ENCODE measurements at places on chromosomes 13 and 19.
A peak's percentile ranks its signal among the peaks of the same experiment; 100 is the strongest.

DNA sequence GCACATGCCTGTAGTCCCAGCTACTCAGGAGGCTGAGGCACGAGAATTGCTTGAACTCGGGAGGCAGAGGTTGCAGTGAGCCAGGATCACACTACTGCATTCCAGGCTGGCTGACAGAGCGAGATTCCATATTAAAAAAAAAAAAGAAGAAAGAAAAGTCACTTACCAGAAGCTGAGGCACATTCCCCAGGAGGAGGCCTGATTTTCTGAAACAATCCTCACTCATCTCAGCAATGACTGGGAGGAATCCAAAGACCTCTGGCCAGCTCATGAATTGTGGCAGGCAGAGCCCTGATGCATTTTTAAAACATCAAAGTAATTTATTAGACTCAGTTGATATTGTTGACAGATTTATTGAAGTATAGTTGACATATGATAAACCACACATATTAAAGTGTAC lies 206.3 kb downstream of the FOXO1 start:
- DNase-seq: no peak

DNA sequence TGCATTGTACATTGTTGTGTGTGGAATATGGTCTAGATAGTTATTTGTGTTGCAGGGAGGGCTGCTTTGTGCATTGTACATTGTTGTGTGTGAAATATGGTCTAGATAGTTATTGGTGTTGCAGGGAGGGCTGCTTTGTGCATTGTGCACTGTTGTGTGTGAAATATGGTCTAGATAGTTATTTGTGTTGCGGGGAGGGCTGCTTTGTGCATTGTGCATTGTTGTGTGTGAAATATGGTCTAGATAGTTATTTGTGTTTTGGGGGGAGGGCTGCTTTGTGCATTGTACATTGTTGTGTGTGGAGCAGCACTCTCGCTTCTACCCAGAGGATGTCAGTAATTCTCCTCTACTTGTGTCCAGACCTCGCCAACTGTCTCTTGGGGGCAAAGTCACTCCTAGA lies 36.3 kb upstream of the ZNF835 start:
- DNase-seq: no peak

DNA sequence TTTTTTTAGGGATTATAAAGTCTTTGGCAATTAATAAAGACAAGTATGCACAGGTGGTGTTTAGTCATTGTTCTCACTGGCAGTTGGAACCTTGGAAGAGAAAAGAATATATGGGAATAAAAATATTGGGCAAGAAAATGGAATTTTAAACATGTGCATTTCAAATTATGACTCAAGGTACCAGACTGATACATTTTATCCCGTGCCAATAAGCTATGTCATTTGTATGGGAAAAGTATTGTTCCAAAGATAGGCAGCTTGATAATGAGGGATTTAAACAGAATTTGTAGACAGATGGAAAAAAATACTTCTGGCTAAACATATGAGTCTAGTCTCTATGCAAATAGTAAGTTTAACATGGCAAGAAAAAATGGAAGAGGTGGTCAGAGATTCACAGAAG lies 169.5 kb upstream of the UFM1 start:
- no peak for DNase-seq

GRCh38 chr13:71838842-71839241 lies 28.2 kb downstream of the DACH1 start:
- DNase-seq: no peak

- DNase-seq: no peak
Measured at GRCh38 chr13:50715402-50716146, 127.9 kb downstream of the DLEU7 start.

DNA sequence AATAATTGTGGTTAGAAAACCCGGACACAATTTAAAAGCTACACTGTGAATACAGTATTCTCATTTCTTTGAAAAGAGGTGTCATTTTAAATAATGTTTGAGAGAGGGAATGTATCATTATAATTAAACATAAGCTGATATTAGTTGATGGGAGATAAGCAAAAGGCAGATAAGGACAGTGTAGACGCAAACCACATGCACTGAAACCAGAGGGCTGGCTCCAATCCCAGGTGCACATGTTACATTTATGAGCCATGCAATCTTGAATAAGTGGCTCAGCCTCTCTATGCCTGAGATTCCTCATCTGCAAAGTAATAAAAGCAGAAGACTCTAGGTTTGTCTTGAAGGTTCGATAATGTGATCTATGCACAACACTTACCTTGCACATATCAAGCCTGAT lies 238.7 kb downstream of the EFNB2 start:
- no peak for DNase-seq

- no peak for DNase-seq
Measured at GRCh38 chr19:375395-376110, 31.0 kb upstream of the MIER2 start.

DNA sequence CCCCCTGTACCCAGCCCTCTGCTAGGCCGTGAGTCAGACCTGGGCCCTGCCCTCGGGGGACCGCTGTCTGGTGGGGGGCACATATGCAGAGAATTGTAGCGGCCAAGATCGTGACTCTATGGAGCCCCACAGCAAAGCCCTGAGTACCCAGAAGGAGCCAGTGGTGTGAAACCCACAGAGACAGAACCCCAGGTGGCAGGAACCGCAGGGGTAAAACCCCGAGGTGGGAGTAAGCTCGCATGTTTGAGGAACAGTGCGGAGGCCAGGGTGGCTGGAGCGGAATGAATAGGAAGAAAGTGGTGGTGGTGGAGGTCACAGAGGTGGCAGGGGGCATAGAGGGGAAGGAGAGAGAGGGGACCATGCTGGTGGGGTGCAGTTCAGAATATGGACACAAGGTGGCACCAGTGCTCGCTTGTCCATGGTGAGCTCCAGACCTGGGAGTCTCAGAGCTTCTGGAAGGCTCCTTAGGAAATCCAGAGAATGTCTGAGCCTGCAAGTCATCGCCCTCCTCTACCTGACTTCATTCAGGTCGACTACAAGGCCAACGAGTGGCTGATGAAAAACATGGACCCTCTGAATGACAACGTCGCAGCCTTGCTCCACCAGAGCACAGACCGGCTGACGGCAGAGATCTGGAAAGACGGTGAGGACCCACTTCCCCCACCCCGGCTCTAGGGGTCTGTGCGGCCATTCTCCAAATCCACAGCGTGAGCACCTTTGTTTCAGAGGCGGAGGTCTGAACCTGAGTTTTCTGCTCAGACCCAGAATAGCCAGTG lies 48.9 kb downstream of the MYH14 start:
- peak; percentile 35 for DNase-seq

- peak; percentile 18 for DNase-seq
Measured at GRCh38 chr19:28021259-28022185, 1191.4 kb downstream of the UQCRFS1 start.
